T-helper 1 cell (primary cell): ENCODE measurements at places on chromosomes 1 and 21.

DNA sequence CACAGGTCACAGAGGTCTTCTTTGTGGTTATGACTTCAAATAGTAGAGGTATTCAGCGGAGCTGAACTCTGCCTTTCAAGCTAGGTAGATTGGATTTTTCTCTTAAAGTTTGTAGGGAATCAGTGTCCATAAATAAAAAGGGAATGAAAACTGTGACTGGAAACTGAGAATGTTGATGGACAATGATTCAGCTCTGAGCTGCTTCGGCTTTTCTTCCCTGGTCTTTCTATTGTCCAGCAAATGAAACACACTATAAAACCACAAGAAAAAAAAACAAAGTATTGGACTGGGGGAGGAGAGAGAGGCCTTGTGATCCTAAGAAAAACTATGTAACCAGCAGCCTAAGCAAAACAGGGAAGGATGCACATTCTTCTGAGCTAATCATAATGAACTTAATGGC, 11.1 kb downstream of the TNNI3K start:
- no peak for DNase-seq

GRCh38 chr1:90614872-90615271, 102.2 kb downstream of the BARHL2 start:
- DNase-seq, result no peak

GRCh38 chr1:170126696-170127095, 19.1 kb upstream of the NTMT2 start:
- no peak for DNase-seq

DNA sequence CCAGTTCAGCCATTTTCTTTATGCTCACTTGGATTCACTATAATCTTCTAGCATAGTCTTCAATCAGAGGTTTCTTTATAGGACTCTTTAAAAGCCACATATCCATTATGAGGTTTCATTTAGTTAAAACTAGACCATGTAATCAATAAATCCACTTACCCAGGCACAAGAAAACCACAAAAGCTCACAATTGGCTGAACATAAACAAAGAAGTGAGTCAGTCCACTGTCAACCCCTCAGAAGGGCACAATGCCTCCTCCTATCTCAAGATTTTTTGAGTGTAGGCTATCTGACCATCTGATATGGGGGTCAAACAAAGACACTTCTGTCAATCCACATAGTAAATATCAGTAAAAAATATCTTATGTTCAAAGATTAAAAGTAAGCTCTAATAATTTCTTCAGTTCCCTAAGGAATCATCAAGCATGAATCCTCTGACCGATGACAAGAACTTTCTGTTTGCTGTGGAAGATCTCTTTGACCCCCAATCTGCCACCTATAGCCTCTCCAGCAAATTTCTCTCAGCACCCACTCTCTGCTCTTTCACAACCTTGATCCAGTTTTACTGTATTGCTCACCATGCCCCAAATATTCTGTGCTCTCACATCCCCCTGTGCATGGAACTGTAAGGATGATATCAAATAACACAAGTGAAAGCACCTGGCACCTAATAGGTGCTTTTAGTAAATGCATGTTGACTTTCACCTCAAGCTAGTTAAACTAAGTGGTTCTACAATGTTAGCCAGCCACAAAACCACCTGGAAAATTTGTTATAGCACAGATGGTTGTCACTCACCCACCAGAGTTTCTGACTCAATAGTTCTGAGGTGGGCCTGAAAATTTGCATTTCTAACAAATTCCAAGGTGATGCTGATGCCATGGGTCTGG, 16.7 kb downstream of the RAB3B start:
- no peak for DNase-seq

DNA sequence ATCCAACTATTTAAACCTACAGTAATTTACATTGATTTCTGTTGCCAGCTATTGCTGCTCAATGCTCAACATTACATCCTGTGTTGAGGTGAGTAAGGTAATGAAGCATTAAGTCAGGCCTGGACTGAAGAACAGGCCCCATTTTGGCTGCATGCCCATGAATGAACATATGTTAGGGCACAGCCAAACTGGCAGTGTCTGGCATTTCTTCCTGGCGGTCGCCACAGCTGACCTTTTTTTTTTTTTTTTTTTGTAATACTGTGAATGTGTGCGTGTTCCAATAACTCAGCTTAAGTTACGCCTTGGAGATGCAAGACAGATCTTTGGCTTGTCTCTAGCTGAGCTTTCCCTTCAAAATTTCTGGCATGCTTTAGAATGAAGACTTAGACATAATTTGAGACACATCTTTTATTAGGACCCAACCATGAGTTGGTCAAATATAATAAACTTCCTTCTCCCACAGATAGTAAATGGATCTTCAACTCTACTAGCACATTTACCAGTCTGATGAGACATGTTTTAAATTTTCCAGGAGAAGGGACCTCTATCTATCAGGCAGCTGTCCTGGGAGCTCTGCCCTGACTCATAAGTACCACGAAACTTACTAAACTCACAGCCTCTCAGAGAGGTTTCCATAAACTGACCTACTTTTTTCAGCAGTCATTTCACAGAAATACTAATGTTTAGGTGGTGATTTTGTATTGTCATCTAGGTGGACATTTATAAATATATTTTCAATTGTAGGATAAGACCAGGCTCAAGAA, 341.1 kb upstream of the RUNX1 start:
- DNase-seq, result no peak

GRCh38 chr1:163528710-163529348, 207.1 kb downstream of the NUF2 start:
- no peak for DNase-seq

- DNase-seq, result no peak
Observed at GRCh38 chr1:21570528-21570875, 61.3 kb downstream of the ALPL start.

- DNase-seq, result no peak
Observed at GRCh38 chr1:183937611-183938010, 99.9 kb downstream of the COLGALT2 start.

- no peak for DNase-seq
Observed at GRCh38 chr1:168826269-168826668, 97.3 kb upstream of the DPT start.

- no peak for DNase-seq
Observed at GRCh38 chr1:150236614-150237100, 745 bp upstream of the ANP32E start.

- DNase-seq, result no peak
Observed at GRCh38 chr1:77744576-77744975, 15.1 kb downstream of the USP33 start.

- DNase-seq, result no peak
Observed at GRCh38 chr21:25464275-25464674, 143.0 kb downstream of the MRPL39 start.

DNA sequence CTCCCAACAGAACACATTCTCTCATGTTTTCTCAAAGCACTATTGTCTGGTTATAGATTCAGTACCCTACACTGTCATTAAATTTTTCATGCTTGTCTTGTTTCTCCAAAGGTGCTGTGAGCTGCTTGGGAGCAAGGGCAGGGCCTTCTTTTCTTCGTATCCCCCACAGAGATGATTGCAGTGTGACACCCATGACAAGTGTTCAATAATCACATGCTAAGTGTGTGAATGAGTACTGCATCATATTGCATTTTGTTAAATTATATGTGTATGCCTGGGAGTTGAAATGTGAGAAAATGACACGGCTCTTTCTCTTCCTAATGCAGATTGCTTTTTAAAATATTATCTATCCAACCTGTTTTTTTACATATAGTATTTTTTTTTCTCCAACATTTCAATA, 57.3 kb upstream of the MAGI3 start:
- DNase-seq, result no peak

- no peak for DNase-seq
Observed at GRCh38 chr1:60833173-60833572, 249.2 kb upstream of the NFIA start.

DNA sequence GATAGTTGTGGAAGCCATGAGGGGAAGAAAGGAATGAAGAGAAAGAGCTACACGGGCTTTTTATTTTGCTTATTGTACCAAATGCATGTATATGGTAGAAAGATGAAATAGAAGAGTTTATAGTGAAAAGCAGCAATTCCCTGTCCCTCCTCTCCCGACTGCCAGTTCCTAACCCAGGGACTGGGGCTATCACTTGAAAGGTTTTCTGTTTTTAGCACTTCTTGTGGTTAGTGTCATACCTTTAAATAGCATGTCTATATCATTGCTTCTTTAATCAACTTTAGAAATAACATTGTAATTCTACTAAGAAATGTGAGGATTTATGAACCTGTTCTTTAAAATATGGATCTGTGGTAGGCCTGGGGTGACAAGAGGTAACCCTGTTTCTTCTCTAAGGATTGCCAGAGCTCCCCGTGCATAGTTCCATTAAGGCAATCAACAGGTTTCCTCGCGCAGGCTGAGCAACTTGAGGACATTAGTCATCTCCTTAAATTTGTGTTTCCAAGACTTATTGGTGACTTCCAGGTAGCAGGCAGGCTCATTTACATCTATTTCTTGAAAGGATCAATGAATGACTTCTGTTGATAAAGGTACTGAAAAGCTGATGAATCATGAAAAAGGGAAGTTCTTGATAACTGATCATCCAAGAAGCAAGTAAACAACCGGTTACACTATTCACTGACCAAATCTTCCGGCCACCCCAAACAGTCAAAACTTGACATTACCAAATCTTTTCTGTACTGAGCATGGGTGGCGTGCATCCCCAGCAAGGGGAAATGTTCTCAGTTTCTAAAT, 37.8 kb upstream of the S1PR1 start:
- DNase-seq, result no peak

GRCh38 chr1:93079685-93080141, 630 bp downstream of the MTF2 start:
- peak; percentile 9 for DNase-seq

DNA sequence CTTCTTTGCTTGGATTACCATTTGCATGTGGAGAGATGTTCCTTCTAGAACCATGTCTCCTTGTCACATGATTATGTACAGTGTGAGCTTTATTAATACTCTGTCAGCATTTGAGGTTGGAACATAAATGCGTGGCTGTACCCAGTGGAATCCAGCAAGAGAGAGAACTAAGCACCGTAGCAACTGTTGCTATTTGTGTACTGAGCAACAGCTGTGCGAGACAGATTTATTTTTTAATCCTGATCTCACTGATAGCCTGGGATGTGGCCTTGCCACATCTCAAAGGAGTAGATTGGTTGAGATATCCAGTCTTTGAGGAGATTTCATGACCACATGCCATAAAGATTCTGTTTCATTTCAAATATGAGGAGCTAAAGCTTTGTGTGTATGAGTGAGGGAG, 43.4 kb downstream of the KIF1B start:
- peak; percentile 19 for DNase-seq

- DNase-seq, result no peak
Observed at GRCh38 chr1:59673573-59674450, 140.9 kb upstream of the HOOK1 start.

GRCh38 chr1:54397090-54397591, 9.1 kb downstream of the SSBP3 start:
- DNase-seq, result no peak

GRCh38 chr1:70818401-70818800, 229.2 kb downstream of the PTGER3 start:
- no peak for DNase-seq

DNA sequence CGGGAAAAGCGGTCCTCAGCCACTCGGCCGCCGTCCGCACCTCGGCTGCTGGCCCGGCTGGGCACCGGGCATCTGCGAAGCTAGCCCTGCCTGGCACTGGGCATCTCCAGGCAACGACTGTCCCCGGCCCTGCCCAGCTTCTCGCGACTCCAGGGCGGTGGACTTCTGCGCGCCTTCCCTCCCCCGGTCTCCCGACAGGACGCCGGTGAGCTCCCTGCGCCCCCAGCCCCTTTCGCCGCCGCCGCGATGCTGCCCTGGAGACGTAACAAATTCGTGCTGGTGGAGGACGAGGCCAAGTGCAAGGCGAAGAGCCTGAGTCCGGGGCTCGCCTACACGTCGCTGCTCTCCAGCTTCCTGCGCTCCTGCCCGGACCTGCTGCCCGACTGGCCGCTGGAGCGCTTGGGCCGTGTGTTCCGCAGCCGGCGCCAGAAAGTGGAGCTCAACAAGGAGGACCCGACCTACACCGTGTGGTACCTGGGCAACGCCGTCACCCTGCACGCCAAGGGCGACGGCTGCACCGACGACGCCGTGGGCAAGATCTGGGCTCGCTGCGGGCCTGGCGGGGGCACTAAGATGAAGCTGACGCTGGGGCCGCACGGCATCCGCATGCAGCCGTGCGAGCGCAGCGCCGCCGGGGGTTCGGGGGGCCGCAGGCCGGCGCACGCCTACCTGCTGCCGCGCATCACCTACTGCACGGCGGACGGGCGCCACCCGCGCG, 514 bp downstream of the FAM43B start:
- DNase-seq, result no peak

- DNase-seq, result no peak
Observed at GRCh38 chr1:31591425-31592093, 15.2 kb downstream of the TINAGL1 start.

GRCh38 chr1:219798283-219799030, 129.9 kb downstream of the SLC30A10 start:
- no peak for DNase-seq

DNA sequence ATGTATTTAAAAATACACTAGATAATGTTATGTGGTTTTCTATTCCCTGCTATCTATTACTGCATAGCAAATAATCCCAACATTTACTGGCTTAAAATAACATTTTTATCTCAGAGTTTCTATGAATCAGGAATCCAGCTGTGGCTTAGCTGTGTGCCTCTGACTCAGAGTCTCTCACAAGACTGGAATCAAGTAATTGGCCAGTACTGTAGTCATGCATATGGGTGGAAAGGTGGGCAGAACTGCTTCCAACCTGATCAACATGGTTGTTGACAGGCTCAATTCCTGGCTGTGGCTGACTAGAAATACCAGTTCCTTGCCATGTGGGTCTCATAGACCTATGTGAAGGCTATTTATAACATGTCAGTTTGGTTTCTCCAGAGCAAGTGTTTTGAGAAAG, 131.8 kb downstream of the PDE4B start:
- no peak for DNase-seq

GRCh38 chr1:229642376-229642775, 16.3 kb downstream of the URB2 start:
- DNase-seq, result no peak

GRCh38 chr1:232974971-232975370, 24.6 kb downstream of the NTPCR start:
- DNase-seq, result no peak

- DNase-seq, result no peak
Observed at GRCh38 chr1:29540801-29541357, 304.6 kb downstream of the PTPRU start.

DNA sequence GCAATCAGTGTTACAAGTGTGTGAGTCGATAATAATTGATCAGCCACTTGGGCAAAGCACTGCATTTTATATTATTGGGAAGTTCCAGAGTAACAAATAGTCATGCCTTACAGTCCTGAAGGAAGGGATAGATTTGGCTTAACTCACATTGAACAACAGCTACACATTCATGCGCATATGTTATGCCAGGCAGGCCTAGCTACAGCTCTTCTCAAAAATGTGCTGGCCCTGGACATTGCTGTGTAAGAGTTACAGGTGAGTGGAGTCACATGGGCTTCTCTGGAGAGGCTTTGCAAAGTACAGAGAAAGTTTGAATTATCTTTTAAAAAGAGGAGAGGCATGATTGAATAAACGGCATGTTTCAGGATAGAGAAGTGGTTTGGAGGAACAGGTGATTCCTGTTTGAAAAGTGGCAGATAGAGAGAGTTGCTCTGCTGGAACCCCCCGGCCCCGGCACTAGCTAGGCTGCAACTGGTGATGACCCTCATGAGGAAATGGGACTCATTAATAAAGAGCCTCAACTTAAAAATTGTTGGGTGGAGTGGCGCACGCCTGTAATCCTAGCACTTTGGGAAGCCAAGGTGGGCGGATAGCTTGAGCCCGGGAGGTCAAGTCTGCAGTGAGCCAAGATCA, 200.6 kb downstream of the CRB1 start:
- DNase-seq, result no peak
